GDM1 (cell line): ENCODE measurements at places on chromosomes 3 and 15.

- DNase-seq, result no peak
Observed at GRCh38 chr3:14645453-14645852, 6.1 kb upstream of the CCDC174 start.

GRCh38 chr3:192550356-192550755 is 177.0 kb downstream of the FGF12 start:
- DNase-seq, result no peak

DNA sequence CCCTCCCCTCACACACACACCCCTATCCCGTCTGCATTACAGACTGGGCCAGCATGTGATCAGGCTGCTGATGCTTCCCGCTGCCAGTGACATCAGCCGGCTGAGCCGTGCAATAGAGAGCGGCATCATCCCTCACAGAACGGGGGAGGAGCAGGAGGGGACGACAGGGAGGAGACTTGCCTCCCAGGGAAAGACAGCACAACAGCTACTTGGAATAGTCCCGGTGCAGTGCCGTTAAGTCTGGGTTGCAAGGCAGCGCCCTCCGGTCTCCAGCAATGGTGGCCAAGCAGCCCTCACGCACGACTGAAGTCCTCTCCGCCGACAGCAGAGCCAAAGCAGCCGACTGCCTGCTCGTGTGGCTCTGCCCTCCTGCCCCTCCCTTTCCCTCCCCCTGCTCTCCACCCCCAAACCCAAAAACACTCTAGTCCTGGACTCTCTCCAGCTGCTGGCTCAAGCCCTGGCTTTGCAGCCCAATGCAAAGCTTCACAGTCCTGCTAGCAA is 31.5 kb upstream of the RPS17 start:
- DNase-seq, result no peak

GRCh38 chr3:24355806-24356205 is 138.8 kb downstream of the THRB start:
- DNase-seq, result no peak

GRCh38 chr3:76015496-76015895 is 230.1 kb upstream of the ZNF717 start:
- no peak for DNase-seq
